Stimulated activated CD4-positive, alpha-beta T cell treated with anti-CD3 and anti-CD28 coated beads, Interleukin-2, amount 100 ng/mL, for 4 hours (primary cell): ENCODE measurements at places on chromosomes 6 and 20.
A peak's percentile ranks its signal among the peaks of the same experiment; 100 is the strongest.

DNA sequence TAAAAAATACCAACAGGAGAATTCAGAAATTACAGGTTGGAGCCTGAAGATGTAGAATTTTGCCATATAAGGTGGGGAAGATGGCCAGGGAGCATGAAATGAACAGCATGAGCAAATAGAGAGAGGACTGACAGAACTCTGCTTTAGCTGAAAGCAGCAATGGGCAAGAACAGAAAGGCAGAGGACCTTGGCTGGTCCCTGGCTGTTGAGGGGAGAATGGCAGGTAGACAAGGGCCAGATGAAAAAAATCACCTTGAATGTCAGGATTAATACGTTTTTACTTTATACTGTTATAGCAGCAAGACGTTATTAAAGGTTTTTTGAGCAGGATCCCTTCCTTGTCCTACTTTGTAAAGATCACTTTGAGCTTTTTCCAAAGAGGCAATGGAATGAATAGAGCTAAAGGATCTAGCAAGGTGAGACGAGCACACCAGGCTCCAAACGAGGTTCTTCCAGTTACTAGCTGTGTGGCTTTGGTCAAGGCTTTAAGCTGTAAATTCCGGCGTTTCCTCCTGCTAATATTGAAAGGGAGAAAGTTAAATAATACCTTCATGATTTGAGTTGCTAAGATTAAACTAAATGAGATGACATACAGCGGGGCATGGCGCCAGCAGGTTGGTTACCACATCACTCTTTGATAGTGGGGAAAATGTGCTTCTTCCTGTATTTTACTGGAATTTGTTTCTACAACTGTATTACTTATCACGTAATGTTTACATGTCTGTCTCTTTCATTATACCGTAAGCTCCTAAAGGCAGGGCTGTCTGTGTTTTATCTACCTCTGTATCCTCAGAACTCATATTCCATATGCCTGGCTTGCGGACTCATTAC is 776 bp downstream of the PPIL1 start:
- DNase-seq = no peak

- DNase-seq = no peak
Observed at GRCh38 chr20:1185790-1186334, 1.1 kb upstream of the TMEM74B start.

DNA sequence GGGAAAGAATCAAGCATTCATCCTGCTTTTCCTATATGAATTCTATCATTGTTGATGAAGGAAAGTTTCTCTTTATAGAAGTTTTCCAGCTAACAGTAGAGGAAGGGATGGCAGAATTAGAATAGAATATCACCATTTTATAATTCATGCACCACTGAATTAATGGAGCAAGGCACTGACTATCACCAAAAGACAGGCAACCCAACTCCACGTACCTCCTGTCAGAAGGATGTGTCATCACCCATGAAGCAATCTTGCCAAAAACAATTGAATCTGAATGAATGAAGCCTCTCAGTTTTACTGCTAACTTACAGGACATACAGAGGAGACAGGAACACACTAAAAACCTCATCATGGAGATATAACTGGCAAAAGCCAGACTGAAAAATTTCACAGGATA is 122.4 kb downstream of the NFATC2 start:
- no peak for DNase-seq

- DNase-seq = peak; percentile 48
Observed at GRCh38 chr6:26554697-26555504, 16.7 kb downstream of the HMGN4 start.

- DNase-seq = no peak
Observed at GRCh38 chr6:133681891-133682290, 207.0 kb upstream of the TCF21 start.

DNA sequence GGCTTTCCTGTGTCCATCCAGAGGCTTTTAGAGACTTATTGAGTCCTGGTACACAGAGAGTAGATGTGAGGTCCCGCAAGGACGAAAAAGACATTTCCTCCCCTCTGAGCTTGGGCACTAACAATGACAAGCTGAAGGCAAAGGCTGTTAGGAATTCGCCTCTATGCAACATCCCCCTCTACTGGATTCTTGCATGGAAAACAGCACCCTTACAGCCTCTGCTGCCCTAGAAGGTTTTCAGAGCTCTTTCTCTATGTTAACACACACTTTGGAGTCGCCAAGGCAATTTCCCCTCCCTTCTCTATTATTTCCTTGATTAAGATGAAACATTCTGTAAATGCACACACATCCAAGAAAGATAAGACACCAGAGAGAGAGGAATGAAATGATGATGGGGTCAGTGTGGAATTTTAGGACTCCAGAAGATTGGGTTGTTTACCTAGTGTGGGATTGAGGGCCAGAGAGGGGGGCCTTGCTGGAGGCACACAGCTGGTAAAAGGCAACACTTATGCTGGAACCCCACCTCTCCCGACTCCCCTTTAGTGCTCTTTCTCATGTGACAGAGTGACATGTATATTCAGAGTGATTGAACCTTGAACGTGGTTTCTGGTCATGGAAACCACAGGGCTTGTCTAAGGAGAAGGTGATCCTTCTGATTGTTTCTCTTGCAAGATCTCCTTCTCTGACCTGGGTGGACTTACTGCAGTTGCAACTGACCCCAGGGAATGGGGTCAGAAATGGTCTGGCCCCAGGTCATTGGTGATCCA is 300.7 kb downstream of the CLIC5 start:
- peak; percentile 40 for DNase-seq

GRCh38 chr20:32480371-32481241 is 104.5 kb downstream of the NOL4L start:
- DNase-seq = no peak

- no peak for DNase-seq
Observed at GRCh38 chr20:34512266-34512954, 3.8 kb upstream of the DYNLRB1 start.

- DNase-seq = no peak
Observed at GRCh38 chr6:1777921-1778685, 168.4 kb downstream of the FOXC1 start.

GRCh38 chr6:7243179-7243981 is 69.6 kb downstream of the SSR1 start:
- peak; percentile 34 for DNase-seq

GRCh38 chr20:40669692-40670091 is 19.3 kb downstream of the MAFB start:
- no peak for DNase-seq

GRCh38 chr6:129146902-129147301 is 264.0 kb downstream of the LAMA2 start:
- no peak for DNase-seq

- no peak for DNase-seq
Observed at GRCh38 chr6:54353975-54354374, 45.7 kb downstream of the TINAG start.

GRCh38 chr6:96257751-96258150 is 242.0 kb downstream of the FUT9 start:
- no peak for DNase-seq

- no peak for DNase-seq
Observed at GRCh38 chr6:25659633-25660368, 7.8 kb downstream of the SCGN start.

DNA sequence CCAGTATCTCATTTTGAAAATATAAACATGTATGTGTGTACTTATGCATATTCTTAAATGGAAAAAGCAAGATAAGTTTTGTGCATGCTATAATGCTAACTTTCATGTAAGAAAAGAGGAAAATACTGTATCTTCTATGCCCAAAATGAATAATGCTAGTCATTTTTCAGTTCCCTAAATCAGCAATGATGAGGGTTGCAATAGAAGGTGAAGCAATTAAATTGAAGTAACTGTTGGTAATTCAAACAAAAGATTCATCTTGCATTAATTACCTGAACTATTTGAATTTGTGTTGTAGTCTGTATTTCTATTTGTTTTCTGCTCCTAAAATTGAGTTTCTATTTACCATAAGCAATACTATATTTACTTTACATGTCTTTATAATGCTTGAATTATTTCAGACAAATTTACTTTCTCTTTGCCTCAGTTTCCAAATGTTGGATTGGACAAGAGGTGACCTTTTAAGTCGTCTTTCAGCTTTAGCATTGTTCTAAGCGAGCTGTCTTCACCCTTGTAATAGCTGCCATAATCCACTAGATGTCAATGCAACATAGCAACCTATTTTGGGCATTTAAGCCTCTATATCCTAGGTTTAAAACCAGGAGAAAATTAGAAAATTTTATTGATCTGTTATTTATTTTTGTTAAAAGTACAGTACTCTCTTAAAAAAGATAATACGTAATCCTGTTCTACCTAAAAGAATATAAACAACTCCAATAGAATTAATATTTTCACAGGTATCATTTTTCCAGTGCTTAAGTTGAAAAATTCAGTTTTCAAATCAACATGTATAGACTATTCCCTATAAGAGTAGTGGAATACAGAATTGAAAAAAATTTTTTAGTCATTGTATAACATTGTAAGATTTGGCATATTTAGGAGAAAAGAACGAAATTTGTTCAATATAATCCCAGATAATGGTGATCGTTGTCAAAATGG is 52.3 kb upstream of the IFNGR1 start:
- no peak for DNase-seq

- no peak for DNase-seq
Observed at GRCh38 chr20:58677079-58677604, 15.5 kb upstream of the NPEPL1 start.

GRCh38 chr20:61170496-61171320 is 81.4 kb upstream of the CDH4 start:
- no peak for DNase-seq

- no peak for DNase-seq
Observed at GRCh38 chr6:90098001-90098531, 198.6 kb downstream of the BACH2 start.

GRCh38 chr20:22385602-22386305 is 198.6 kb downstream of the FOXA2 start:
- DNase-seq = no peak

- DNase-seq = peak; percentile 52
Observed at GRCh38 chr6:169654598-169655391, 47.0 kb downstream of the WDR27 start.

DNA sequence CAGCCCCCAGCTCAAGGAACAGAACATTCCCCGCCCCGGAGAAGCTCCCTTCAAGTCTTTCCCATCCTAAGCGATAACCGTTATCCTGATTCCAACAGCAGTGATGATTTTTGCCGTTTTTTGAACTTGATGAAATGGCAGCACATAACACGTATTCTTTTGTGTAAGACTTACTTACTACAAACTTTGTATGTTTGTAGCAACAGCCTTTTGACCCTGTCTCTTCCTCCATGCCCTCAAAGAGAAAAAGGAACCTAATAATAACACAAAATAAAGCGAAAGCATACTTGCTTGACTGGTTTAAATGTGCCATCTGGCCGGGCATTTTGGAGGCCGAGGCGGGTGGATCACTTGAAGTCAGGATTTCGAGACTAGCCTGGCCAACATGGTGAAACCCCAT is 26.4 kb upstream of the SLC9A8 start:
- no peak for DNase-seq

GRCh38 chr6:160178271-160178670 is 56.7 kb downstream of the SLC22A1 start:
- no peak for DNase-seq

GRCh38 chr6:163793011-163793983 is 378.8 kb downstream of the QKI start:
- DNase-seq = no peak

DNA sequence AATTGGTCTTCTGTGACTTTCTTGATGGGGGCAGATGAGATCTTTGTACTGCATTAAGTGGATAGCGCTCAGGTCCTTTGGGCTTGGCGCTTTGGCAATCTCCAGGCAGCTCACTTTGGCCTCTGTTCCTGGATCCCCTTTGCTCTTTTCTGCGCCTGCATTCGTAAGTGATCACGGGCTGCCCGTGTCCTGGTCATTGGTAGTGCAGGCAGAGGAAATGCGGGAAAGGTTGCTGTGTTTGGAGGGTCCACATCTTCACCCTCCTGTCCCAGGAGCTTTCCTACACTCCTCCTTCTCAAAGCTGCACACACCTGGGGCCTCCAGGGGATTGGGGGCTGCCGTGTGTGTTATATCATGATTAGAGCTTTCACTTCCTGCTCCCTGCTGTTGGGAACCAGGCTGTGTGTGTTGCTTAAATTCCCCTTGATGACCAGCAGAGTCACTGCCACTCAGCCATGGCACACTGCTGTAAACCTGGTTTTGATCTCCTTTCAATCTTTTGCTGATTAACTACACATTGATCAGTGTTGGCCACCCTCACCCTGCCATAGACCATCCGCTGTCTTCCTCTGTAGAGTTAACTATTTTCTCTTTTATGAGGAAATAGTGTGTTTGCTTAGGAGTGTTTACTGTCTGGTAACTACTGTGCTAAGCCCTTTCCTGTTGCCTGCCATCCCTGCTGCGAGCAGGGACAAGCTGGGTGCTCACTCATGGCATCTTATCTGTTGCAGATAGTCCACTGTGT is 13.0 kb upstream of the SNHG17 start:
- DNase-seq = no peak

DNA sequence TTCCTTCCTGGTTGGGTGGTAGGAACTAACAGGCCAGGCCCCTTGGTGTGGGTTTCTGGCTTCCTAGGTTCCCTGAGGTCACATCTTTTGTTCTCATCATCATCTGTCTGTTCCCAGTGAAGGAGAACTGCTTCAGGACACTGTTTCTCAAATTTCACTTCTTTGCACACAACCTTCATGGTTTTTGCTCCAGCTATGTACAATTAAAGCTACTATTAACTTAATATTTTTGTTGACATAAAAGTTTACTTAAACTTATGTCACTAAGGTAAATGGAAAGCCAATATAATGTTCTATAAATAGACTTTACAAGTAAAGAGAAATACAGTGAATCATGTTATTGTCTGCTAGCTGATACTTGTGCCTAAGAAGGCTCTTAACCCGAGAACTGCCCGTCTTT is 120.7 kb upstream of the KCNG1 start:
- no peak for DNase-seq

- no peak for DNase-seq
Observed at GRCh38 chr6:119647309-119647708, 297.7 kb upstream of the MAN1A1 start.

DNA sequence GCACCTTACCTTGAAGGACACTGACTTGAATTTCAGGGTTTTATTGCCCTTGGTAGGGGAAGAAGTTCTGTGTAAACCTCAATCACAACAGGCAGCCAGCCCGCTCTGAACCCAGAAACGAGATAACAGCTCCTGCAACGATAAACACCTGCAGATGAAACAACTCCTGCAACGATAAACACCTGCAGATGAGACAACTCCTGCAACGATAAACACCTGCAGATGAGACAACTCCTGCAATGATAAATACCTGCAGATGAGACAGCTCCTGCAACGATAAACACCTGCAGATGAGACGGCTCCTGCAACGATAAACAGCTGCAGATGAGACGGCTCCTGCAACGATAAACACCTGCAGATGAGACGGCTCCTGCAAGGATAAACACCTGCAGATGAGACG is 54.0 kb upstream of the TBXT start:
- no peak for DNase-seq

DNA sequence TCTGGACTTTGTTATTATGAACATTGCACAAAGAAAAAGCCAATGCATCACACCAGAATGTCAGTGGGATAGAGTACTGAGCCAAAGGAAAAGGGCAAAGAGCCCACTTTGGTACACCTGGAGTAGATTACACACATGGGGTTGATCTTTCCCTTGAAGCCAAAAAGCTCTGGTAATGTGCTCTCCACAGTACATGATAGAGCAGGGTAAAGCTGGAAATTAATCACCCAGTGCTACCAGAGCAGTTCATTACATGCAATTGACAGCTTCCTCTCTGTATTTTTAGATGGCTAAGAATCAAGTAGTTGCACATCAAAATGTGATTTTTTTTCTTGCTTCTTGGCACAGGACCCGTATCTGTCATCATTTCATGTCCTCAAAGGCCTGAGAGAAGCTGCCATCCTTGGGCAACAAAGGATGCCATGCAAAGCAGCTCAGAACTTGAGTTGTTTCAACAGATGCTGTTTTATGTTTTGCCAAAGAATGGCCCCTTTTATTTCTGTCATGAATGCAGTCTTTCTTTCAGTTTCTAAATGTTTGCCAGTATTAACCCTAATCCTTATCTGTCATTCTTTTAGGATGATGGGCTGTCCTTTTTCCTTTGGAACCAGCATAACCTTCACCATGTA is 88.1 kb downstream of the HDGFL1 start:
- no peak for DNase-seq
